PC-3 (cell line): ENCODE measurements at places on chromosomes 16 and 17. TPM values are rescaled to one million over a fixed set of nuclear protein-coding genes. Genes with fewer than 3 reads are reported as not detected.
A peak's percentile ranks its signal among the peaks of the same experiment; 100 is the strongest.

- no peak for DNase-seq
These were observed 6.0 kb downstream of the SDR42E1 start for GRCh38 chr16:82005027-82005830.

ACSM5 gene
- not detected in 2 replicates for total RNA-seq

BCO1 gene
- not detected in 2 replicates for total RNA-seq

- DNase-seq = no peak
These were observed 38.2 kb downstream of the PLCG2 start for GRCh38 chr16:81817296-81817695.

- DNase-seq = no peak
These were observed 9.0 kb downstream of the DECR2 start for GRCh38 chr16:410516-411178.

PABPN1L gene
- total RNA-seq = not detected in 2 replicates

- no peak for DNase-seq
These were observed 100.0 kb upstream of the ZNF469 start for GRCh38 chr16:88282564-88283395.

DNA sequence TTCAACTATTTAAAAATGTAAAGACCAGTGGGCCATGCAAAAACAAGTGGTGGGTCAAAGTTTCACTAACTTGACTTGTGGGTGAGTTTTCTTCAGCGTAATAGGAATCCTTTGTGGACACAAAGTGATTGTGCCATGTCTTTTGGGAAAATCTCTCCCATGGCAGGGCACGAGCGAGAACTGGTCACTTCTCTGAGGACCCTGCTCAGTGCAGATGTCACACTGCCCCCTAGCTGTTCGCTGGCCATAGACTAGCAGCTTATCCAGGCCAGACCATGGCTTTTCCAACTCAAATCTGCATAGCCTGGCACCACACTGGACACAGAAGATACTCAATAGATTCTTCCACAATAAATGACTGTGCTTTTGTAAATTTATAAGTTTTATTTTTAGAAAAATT is 306.0 kb upstream of the CCL2 start:
- DNase-seq = no peak

GRCh38 chr17:54789101-54789880 is 111.4 kb upstream of the TOM1L1 start:
- no peak for DNase-seq

GRCh38 chr16:65994291-65994690 is 372.2 kb upstream of the CDH5 start:
- DNase-seq = no peak

FASN gene
- 269 and 364 TPM in 2 replicates for total RNA-seq

GRCh38 chr17:71302721-71303549 is 817.9 kb upstream of the SOX9 start:
- peak; percentile 54 for DNase-seq

DNA sequence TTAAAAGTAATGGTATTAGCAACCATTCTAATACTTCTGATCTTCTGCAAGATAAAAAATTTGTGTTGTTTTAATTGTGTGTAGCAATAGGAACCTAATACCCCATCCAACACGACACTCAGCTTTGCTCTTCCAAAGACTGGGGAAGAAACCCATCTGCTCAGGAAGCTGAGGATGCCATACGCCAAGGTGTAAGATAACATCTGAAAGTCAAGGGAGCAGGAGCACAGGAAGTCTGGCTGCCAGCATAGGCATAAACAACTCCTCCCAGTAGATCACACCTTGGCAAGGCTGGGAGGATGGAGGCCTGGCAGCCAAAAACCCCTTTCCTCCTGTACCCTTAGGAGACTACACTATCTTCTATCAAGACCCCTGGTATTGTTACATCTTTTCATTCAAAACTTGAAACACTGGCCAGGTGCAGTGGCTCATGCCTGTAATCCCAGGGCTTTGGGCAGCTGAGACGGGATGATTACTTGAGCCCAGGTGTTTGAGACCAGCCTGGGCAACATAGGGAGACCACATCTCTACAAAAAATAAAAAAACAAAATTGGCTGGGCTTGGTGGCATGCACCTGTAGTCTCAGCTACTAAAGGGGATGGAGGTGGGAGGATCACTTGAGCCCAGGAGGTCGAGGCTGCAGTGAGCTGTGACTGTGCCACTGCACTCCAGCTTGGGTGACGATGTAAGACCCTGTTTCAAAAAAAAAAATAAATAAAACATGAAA is 5.7 kb upstream of the SPHK1 start:
- no peak for DNase-seq

MYH3 gene
- 1.3 and 4.1 TPM in 2 replicates for total RNA-seq

CDRT15 gene
- total RNA-seq = not detected in 2 replicates

DNA sequence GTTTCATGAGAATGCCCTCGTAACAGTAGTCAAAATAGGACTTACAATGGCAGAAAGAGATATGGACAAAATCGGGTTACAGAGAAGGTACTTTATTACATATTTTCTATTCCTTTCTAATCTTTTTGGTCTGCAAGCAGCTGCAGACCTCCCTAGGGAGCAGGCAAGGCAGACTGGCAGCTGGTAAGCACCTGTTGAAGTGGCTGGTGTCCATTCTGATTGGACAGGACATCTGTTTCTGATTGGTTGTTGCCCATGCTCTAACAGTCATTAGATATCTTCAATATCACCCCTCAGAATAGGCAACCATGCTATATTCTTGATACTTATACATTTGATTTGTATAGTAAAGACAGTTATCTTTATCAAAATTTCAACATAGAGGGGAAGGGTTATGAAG is 606.3 kb downstream of the KCNJ2 start:
- DNase-seq = no peak

- DNase-seq = no peak
These were observed 8.8 kb upstream of the ABCA8 start for GRCh38 chr17:68963958-68964357.

DNA sequence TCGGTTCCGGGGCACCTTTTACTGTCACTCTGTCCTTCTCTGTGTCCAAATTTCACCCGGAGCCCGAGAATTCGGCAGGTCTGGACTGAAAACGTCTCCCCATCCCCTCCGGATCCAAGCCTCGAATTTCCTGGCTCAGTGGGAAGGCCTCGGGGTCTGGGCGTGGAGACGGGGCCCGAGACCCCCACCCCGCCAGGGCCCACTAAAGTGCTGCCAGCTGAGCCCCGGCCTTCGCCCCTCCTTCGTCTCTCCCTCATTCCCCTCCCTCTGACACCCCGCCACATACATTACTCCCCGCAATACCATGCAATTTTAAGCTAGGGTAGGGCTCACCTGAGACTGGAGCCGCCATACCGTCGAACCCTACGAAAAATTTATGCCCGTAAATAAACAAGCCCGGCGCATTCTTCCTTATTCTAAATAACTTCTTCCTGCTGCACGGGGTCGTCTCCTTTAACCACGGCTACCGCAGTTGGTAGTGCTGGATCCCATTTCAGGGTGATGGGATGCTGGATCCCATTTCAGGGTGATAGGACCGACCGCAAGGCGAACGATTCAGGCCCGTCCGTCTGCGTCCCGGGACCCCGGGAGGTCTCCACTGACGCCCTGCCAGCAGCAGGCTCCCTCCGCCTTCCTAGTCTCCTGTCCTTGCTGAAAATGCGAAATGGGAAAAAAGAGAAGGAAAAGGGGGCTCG is 4.4 kb upstream of the OR1F1 start:
- DNase-seq = no peak

- DNase-seq = no peak
These were observed 11.7 kb downstream of the TUBB3 start for GRCh38 chr16:89934611-89935553.

DNA sequence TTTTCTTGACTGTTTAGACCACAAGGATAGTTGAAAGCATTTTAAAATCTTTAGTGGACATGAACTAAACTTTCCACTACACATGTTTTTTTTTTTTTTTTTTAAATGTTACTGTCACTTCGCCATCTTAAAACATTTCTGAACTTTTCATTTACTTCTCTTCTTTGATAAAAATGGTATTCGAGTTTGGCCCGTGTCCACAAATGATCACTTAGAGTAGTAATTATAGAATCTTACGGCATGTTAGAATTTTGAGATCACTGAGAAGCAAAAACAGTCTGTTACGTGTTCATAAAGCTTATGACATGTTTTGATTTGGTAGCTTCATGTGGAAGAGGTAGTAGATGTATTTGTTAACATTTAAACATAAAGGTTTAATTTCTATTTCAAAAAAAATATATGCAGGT is 1.1 kb downstream of the NSRP1 start:
- no peak for DNase-seq

NPB gene
- 0.07 and 0.17 TPM in 2 replicates for total RNA-seq
